ENCODE measurements at places on chromosomes 7 and 10. TPM values are rescaled to one million over a fixed set of nuclear protein-coding genes. Genes with fewer than 3 reads are reported as not detected.

GRCh38 chr7:141949451-141949850, 2.7 kb upstream of the CLEC5A start:
- DNase-seq, result no peak

- DNase-seq, result no peak
Measured at GRCh38 chr10:15052121-15052520, 8.4 kb downstream of the OLAH start.

DNA sequence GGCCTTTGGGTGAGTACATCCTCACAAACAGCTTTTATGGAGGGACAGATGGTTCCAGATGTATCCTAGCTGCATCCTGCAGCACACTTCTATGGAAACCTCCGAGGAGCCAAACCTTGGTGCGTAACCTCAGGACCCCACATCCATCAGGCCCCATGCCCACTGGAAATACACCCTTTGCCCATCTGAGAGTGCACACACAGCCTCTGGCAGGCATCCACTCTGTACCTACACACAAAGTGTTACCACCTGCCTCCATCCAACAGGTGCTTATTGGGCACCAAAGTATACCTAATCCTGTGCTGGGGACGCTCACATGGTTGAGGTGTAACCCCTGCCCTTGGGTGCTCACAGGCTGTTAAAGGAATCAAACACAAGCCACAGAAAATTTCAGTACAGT, 117.9 kb downstream of the ADCY1 start:
- DNase-seq, result no peak

DNA sequence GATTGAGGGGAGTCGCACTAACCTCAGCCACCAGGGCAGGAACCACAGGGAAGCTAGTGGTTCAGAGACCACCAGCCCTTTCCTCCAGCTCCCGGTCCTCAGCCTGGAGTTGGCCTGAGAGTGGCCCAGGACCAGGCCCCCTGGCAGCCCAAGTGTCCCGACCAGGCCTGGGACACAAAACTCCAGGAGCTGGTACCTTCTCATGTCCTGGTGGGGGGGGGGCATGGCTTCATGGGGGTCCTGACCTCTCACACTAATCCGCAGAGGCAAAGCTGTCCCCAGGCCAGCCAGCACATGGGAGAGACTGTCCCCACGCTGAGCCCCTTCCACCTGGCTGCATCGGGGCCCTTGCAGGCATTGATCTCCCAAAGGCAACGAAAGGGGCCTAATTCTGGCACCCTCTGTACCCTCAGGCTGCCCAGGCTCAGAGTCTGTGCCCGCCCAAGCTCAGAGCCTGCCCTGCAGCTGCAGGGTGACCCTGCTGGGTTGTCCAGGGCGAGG, 28.2 kb downstream of the GPRIN2 start:
- DNase-seq, result no peak

GRCh38 chr7:20797462-20798080, 10.9 kb upstream of the SP8 start:
- peak; percentile 30 for DNase-seq

DNA sequence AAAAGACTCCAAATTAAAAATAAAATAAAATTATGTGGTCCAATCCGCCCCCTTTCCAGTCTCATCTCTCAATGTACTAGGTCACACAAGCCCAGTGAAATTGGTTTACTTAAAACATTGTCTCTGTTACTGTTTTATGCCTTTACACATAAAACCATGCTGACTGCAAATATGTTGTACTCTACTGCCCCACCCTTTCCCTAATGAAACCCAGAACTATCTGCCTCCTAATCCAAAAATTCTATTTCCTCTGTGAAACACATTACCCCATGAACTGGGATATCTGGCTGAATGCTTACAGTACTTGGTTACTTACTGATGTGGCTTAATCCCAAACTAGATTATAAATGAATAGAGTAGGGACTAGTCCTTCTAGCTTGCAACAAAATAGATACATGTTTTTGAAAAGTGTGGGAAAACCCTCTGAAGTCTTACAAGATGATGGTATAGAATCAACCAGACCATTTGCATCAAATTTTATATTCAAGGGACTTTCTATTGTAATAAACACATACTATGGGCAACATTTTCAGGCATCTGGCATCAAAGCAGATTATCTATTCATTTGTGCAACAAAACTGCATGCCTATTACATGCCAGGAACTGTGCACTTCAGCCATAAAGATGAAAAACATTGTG, 10.0 kb upstream of the KMT2E start:
- DNase-seq, result no peak

DNA sequence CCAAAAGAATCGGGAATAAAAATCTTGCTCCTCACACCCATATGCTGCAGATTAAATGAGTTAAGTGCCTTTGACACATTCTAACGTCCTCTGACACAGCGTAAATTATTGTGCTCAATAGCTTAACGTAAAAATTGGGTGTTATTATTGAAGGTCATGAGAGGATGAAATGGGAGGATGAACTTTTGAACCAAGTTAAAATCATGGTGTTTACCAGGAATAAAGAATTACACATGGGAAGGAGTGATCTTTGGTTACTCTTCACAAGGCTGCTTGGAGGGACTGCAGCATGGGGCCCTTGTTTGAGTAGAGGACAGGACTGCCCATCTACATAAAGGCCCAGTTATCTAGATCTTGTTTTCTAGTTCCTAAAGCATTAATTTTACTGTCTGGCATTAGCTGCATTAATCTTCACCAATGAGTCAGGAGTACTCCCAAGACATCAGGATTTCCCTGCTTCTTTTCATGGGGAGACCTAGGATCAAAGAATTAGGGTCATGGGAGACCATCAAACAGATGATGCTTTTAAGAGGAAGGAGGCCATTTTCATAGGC, 84.9 kb upstream of the PRR15 start:
- DNase-seq, result no peak

DNA sequence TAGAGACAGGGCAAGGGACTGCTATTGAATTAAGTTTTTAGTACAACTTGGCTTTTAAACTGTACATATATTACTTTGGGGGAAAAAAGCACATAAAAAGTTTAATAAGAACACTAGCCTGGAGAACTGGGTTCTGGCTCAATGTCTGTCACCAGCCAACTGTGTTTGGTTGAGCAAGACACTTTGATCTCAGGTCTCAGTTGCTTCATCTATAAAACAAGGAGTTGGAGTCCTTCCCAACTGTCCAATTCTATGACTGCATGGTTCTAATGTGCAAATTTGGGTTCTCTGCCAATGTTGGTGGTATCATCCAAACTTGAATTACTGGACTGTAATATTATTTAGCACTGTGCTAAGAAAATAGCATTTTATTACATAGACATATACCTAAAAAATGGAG, 50.3 kb downstream of the ATXN7L1 start:
- no peak for DNase-seq

DNA sequence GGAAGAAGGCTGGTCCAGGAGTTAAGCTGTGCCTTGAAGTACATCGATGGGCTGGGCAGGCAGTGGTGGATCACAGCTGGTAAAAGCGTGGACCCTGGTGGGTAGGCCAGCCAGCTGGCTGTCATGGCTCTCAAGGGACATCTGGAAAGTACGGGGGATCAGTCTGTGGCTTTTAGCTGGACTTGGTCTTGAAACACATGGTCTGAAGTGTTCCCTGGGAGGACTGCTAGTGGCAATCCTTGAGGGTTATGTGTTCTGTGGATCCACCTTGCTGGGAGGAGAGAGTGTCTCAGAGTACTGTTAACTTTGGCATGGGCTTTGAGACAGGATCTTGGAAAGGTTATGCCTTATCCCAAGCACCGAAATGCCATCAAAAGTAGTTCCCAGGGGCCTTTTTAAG, 754.3 kb downstream of the SUGCT start:
- DNase-seq, result no peak

- DNase-seq, result no peak
Measured at GRCh38 chr10:52436664-52437063, 122.6 kb downstream of the DKK1 start.

DNA sequence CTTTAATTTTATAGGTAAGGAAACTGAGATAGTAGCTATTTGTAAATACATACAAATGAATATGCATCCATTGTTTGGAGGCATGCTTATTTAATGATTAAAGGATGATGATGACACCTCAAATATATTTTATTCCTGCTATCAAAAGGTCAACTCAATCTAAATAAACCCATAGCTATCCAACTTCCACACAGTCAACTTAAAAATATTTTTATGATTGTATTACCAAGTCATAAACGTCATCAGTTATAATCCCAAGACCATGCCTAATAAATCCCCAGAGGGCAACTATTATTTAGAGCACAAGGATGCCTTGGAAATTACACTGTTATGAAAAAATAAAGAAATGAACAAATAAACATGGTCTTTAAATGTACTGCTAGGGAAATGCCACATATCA, 102.1 kb downstream of the MPP7 start:
- DNase-seq, result no peak

GRCh38 chr10:119313644-119314043, 106.3 kb downstream of the GRK5 start:
- DNase-seq, result peak; percentile 70

- no peak for DNase-seq
Measured at GRCh38 chr7:5212633-5213285, 22.7 kb downstream of the WIPI2 start.

DNA sequence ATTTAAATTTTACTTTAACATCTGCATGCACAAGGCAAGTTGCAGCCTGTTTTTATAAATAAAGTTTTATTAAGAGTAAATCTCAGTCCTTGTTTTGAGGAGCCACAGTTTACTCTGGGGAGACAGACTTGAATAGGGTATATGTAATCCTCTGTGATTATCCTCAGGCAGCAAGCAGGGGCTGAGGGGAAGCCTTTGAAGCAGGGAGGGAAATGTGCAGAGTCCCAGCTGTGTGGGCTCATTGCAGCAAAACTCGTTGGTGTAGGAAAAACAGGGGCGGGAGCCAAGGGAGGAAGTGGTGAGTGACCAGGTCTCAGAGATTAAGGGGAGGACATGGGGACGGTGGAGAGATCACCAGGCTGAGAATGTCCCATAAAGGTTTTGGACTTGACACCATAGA, 34.3 kb upstream of the SMC3 start:
- DNase-seq, result no peak

DNA sequence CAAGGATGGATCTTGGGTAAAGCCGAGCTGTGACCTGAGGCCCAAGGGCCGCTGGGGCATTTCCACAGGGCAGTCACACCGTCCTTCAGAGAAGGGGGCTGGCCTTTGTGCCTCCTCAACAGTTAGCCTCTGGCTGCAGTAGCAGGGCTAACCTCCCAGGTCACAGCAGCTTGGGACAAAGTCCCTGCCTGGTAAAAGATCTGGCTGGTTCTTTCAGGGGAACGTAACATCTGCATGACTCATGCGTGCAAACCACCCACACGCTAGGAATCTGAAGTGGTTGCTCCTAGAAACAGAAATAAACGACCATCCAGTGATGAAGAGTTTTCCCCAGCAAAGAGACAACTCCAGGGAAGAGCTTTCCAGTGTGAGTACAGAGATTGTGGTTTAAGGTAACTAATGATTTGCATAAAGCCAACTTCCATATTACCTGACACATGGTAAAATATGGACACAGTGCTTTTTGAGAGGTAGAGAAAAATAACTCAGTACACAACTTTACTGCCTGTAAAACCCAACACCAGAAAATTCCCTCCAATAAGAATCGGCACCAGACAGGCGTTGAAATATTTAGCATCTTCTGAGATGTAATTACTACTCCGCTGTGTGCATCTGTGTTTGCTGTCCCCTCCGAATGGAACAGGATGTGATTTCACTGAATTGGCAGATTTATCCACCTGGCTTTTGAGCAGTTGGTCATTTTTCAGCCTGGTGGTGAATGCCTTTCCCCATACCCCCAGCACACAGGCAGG, 84.9 kb upstream of the ADRB1 start:
- DNase-seq, result no peak

DNA sequence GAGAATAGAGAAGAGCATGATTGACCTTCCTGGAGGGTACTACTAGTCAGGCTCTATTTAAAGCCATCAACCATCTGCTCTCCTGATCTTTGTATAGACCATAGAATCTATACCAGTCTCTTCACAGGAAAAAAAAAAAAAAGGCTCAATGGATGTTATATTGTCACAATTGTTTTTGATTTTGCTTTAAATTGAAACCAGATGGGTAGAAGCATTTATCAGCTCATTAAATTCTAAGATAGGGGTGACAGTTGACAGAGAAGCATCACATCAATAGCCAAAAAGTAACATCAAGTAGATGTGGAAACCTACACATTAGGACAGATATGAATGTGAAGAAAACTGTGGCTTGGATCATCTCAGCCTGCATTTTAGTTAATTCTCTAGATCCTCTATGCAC, 558.9 kb upstream of the MBL2 start:
- DNase-seq, result no peak

DNA sequence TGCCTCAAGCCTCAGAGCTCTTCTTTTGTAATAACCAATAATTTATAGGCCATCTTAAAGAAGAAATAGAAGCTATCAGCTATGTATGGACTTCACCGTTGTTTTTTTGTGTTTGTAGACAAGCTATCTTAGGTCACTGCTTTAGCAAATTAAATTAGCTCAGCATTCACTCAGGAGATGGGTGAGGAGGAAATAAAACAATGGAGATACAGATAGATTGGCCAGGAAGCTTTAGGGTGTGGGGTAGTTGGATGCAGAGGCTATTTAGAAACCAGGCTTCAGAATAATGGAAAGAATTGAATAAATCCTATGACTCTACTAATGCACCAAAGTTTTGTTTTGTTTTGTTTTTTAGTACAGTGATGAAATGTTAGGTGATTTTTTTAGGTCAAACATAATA, 66.1 kb downstream of the MDFIC start:
- DNase-seq, result no peak

The ALOX5 gene
- 12.4 TPM for total RNA-seq

The HOXA6 gene
- total RNA-seq, result 0.43 TPM

The ADAMTS14 gene
- 1.1 TPM for total RNA-seq

The PLA2G12B gene
- total RNA-seq, result not detected

The PIK3CG gene
- 64.9 TPM for total RNA-seq

The CNNM1 gene
- total RNA-seq, result not detected

The ANKRD22 gene
- not detected for total RNA-seq

The TMEM139 gene
- total RNA-seq, result not detected

The ANKRD30A gene
- total RNA-seq, result not detected

The LEP gene
- total RNA-seq, result not detected
